ENCODE measurements at places on chromosomes 7 and 10.
A peak's percentile ranks its signal among the peaks of the same experiment; 100 is the strongest.

GRCh38 chr7:44622342-44623151 lies 16.1 kb downstream of the OGDH start:
- peak overlapping the region; percentile 71 for H3K27ac ChIP-seq
- H3K4me3 ChIP-seq: no peak overlapping the region
- DNase-seq: no peak
- no peaks in the 10 kb centered on the region for H3K4me1 ChIP-seq
- H3K27me3 ChIP-seq: no peaks in the 10 kb centered on the region
- peaks cover 6% of the 10 kb centered on the region for H3K36me3 ChIP-seq

DNA sequence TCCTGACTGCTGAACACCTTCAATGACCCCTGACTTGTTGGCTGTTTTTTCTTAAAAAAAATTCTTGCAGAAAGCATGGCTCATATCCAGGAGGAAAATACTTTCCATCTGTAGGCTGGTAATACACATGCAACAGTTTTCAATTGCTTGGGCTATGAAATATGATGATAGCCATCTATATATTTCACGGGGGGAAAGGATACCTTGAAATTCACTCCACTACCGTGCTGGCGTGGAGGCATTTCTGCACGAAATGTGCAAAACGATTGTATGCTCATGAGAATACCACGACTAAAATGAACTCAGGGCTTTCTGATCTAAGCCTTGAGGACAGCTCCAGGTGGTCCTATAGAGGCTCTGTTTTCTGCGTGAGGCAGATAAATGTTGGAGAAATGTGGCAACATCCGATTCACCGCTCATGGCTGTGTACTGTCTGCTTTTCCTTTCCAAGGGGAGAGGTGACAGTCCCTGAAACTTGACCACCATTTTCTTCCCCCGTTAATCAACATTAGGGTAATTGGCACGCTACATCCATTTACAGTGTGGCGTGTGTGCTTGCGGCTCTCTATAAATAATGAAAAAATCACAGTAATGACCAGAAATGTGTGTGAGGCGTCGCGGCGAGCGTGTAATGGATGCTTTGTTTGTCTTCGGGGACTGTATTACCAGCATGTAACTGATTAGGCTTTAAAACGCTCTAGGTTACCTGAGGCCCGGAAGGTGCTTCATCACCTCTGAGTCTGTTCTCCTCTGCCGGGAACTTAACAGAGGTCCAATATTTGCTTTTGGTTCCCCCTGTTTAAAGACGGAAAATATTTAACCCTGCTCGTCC lies 12.8 kb upstream of the CARD11 start:
- no peak for DNase-seq
- H3K4me1 ChIP-seq: no peaks in the 10 kb centered on the region
- no peaks in the 10 kb centered on the region for H3K36me3 ChIP-seq
- H3K27ac ChIP-seq: no peak overlapping the region
- peaks cover 10% of the 10 kb centered on the region for H3K27me3 ChIP-seq

GRCh38 chr10:125134916-125135770 lies 25.2 kb downstream of the CTBP2 start:
- no peak for DNase-seq
- H3K27ac ChIP-seq: no peak overlapping the region
- H3K36me3 ChIP-seq: no peaks in the 10 kb centered on the region
- H3K4me3 ChIP-seq: no peak overlapping the region

- H3K4me3 ChIP-seq: no peak overlapping the region
- peak overlapping the region; percentile 39 for H3K27ac ChIP-seq
- no peak for DNase-seq
- no peaks in the 10 kb centered on the region for H3K27me3 ChIP-seq
- peaks cover 62% of the 10 kb centered on the region for H3K4me1 ChIP-seq
- no peaks in the 10 kb centered on the region for H3K36me3 ChIP-seq
These were observed 120.1 kb downstream of the HIPK2 start for GRCh38 chr7:139657725-139658124.

- no peak overlapping the region for H3K27ac ChIP-seq
- no peaks in the 10 kb centered on the region for H3K27me3 ChIP-seq
- no peaks in the 10 kb centered on the region for H3K4me1 ChIP-seq
- no peak for DNase-seq
- H3K4me3 ChIP-seq: no peak overlapping the region
- no peaks in the 10 kb centered on the region for H3K36me3 ChIP-seq
These were observed 227.0 kb downstream of the INHBA start for GRCh38 chr7:41475801-41476459.

DNA sequence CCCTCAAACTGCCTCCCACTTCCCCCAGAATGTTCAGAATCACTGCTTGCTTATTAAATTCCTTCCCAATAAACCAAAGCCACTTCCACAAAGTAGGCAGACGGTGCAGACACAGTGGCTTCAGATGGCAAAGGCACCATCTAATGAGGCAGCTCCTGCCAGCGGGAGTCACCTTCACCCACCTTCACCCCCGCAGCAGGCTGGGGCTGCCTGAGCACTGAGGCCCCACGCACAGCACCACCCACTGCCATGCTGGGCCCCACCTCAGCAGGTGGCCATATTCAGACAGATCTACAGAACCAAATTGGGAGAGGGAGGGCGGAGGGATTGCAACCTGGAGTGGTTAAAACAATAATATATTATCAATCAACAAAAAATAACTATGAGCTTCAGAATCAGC lies 118.5 kb downstream of the GRID1 start:
- no peak for DNase-seq
- H3K4me3 ChIP-seq: no peak overlapping the region
- no peak overlapping the region for H3K27ac ChIP-seq
- no peaks in the 10 kb centered on the region for H3K27me3 ChIP-seq

- H3K36me3 ChIP-seq: peaks cover 2% of the 10 kb centered on the region
- H3K4me3 ChIP-seq: no peak overlapping the region
- H3K4me1 ChIP-seq: peaks cover 22% of the 10 kb centered on the region
- no peak for DNase-seq
These were observed 24.9 kb downstream of the CYP17A1 start for GRCh38 chr10:102812231-102812876.

GRCh38 chr7:150363370-150363769 lies 5.3 kb upstream of the REPIN1 start:
- no peak overlapping the region for H3K4me3 ChIP-seq
- no peak overlapping the region for H3K27ac ChIP-seq
- no peaks in the 10 kb centered on the region for H3K27me3 ChIP-seq
- no peak for DNase-seq
- H3K4me1 ChIP-seq: peaks cover 2% of the 10 kb centered on the region
- H3K36me3 ChIP-seq: no peaks in the 10 kb centered on the region

DNA sequence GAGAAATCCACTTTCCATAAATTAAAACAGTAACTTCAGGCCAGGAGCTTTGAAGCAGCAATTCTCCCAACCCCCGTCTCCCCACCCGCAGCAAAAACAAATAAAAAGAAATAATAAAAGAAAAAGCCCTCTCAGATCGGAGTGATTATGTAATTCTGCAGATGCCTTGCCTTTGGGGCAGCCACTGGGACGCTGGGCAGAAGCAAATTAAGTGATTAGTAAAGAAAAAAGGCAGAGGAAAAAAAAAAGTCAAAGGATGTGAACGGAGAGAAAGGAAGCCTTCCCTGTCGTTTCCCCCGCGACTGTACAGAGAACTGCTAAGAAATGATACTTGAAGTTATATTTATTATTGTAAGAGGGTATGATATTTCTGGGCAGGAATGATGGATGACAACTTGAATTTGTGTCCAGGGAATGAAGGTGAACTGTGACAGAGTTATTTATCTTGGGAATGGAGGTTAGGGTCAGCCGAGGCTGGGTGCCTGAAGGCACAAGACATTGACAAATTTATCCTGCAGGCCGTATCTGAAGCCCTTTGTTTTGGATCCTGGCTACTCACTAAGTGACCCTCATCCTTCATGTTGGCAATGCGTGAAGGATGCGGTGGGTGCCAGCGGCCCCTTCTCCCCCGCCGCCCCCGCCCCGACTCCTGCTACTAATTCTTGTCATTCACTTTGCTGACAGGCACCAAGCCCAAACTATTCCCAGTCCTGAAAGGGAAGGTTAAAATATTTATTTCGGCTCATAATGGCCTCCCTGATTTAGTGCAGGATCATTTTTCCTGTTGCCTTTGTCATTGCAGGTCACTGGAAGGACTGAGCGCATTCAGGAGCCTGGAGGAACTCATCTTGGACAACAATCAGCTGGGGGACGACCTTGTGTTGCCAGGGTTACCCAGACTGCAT lies 604.0 kb downstream of the LRMDA start:
- no peaks in the 10 kb centered on the region for H3K27me3 ChIP-seq
- H3K27ac ChIP-seq: peak overlapping the region; percentile 79
- peaks cover 23% of the 10 kb centered on the region for H3K4me1 ChIP-seq
- H3K36me3 ChIP-seq: no peaks in the 10 kb centered on the region
- peak; percentile 83 for DNase-seq
- H3K4me3 ChIP-seq: peak overlapping the region; percentile 13

Data from kidney (tissue), 22 donors.